Sciatic nerve (tissue), 2 donors: ENCODE measurements at places on chromosomes 2 and 18.

DNA sequence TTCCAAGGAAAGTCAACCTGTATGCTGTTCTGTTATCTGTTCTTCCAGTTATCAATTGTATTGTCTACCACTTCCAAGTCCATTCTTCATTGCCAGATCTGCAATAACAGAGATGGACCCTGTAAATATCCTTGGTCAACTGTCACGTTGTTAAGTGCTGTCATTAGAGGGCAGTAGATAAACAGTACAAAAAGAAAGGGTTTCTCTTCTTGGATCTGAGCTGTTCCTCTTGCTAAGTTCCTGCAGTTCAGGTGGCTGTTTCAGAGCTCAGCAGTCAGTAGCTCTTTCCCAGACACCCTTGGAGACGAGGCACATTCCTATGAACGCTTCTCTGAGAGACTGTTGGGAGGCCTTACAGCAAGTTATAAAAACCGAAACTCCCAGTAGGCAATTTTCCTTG, 957.1 kb upstream of the CHAC2 start:
- no peak for DNase-seq

DNA sequence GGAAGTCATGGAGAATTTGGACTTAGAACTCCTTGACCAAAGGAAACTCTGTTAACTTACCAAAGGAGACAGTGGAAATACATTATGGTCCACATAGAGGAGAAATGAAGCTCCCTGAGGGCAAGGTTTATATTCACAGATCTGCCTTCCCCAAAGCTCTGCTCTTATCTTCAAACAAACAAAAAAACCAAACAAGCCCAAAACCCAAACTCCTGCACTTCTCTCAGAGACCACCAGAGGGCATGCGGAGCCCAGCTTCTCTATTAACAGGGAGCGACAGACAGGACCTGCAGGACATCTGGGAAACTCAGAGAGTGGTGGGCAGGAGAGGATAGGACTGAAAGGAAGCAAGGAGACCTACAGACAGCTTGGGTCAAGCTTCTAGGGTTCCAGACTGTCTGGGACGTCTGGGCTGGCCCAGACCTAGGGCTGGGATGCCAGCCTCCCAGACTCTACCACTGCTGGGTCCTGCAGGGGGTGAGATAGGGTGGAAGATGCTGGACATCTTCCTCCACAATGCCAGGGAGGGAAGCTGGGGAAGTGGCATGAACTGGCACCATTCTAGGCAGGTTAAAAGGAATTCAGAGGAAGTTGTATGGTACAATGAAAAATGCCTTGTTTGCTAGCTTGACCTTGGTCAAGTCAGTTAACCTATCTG, 4.0 kb upstream of the WNT10A start:
- DNase-seq, result peak; percentile 81

DNA sequence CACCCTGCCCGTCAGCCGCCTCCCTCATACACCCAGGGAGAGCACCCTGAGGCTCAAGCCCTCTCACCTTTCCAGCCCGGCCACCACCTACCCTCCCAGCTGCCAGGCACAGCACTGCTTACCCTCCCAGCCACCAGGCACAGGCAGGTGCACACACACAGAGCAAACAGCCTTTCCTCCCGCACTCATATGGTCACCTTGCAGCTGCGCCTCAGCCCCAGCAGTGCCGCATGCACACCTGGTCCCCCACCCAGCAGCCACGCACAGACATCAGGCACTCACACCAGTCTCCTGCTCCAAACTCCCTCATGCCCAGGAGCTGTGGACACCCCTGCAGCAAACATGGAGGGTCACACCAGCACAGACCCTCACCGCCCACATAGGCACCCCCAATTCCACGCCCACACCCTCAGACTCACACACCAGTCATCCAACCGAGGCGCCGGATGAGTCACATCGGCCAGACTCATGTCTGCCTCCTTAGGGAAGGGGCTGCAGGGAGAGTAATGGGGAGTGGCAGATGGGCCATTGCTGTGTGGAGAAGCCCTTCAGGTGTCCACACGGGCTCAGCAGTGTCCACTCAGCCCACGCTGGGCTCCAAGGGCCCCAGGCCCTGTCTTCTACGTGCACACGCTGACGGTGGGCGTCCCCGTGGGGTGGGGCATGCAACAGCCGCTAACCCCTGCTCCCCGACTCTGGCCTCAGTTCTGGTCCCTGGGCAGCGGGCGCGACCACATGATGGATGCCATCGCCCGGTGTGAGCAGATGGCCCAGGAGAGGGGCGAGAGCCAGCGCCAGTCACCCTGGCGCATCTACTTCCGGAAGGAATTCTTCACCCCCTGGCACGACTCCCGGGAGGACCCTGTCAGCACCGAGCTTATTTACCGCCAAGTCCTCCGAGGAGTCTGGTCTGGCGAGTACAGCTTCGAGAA, 22.3 kb upstream of the GPR17 start:
- peak; percentile 34 for DNase-seq

GRCh38 chr2:162123806-162124758, 28.0 kb downstream of the GCG start:
- no peak for DNase-seq

DNA sequence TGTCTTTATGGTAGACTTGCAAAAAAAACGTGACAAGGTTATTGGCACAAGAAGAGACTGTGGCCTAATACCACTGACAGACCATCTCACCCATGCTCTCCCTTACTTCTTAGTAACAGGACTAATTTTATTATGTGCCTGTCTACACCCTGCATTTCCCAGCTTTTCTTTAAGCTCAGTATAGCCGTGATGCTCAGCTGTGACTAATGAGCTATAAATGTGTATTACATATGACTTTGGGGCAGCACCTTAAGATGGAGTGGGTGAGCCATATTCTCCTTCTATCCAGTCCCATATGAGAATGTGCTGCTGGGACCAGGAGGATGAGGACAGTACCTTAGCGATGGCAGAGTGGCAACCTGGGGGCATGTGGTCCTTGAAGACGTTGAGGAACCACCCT, 293.5 kb downstream of the RNF144A start:
- no peak for DNase-seq

- no peak for DNase-seq
Observed at GRCh38 chr2:79432731-79433146, 80.1 kb upstream of the CTNNA2 start.

- no peak for DNase-seq
Observed at GRCh38 chr2:40397765-40398164, 54.1 kb downstream of the SLC8A1 start.

GRCh38 chr2:121617042-121617599, 32.1 kb downstream of the CLASP1 start:
- DNase-seq, result no peak

- no peak for DNase-seq
Observed at GRCh38 chr2:148259674-148260073, 238.8 kb downstream of the MBD5 start.

GRCh38 chr2:208062113-208062512, 36.8 kb upstream of the PLEKHM3 start:
- no peak for DNase-seq

GRCh38 chr2:192007581-192008228, 160.8 kb upstream of the CAVIN2 start:
- DNase-seq, result no peak

DNA sequence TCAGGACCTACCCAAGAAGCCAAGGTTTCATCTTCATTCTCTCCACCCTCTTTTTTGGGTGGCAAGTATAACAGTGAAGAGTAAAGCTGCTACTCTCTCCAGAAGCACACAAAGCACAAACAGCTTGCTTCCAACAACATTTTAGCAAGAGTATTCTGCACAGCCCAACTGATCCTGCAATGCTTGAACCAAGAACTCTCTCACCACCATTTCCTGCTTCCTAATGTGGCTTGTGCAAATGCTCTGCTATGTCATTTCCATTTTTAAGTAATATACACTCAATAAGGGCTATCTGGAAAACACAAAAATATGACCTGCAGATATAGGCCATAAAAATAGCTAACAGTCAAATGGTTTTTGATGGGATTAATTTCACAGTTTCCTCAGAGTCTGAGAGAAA, 24.1 kb upstream of the IHH start:
- no peak for DNase-seq

DNA sequence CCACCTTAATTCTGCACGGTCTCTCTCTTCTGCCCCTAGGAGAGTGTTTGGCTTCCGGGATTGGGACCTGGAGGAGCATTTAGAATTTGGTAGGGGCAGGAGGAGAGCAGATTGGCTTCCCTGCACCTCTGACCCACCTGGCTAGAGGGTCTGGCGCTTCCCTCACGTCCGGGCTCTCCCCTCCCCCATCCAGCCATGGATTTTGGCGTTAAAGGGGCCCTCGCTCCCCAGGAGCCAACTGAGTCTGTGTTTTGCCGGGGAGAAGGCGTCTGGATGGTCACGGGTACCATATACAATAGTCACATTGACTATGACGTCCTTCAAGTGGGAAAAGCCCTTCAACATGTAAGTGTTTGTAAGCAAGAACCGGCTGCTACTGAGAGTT, 6.6 kb downstream of the HOXD3 start:
- no peak for DNase-seq

DNA sequence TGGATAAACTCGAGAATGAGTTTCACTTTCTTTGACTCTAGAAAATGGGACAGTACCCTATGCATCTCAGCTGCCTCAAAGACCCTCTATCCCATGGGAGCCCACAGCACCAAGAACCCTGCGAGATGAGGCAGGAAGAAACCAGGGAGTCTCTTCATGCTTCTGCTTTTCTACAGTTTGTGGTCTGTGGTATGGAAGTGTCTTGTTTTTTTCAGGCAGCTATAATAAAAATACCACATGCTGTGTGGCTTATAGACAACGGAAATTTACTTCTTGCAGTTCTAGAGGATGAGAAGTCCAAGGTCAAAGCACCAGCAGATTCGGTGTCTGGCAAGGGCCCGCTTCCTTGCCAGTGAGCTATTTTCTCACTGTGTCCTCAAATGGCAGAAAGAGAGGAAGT, 257.9 kb downstream of the SUCLG1 start:
- no peak for DNase-seq

DNA sequence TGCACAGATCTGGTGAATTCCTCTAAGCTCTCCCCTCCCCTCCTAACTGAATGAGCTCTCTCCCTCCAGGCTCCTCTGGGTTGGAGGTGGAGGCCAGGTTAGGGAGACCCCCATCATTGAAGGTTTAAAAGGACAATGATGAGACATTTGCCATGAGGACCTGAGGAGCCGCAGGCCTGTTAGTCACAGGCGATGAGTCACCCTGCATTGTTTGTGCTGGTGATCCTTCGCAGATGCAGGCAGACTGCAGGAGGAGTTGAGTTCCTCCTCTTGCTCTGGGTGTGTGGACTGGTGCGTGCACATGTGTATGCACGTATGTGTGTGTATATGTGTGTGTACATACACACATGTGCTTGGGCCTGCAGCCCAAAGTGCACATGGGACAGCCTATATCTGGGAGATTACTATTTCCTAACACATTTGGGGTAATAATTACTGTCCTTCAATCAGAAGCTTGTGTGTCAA, 42.0 kb downstream of the MCFD2 start:
- DNase-seq, result peak; percentile 75

- DNase-seq, result no peak
Observed at GRCh38 chr2:208643145-208643544, 236.6 kb downstream of the PTH2R start.

DNA sequence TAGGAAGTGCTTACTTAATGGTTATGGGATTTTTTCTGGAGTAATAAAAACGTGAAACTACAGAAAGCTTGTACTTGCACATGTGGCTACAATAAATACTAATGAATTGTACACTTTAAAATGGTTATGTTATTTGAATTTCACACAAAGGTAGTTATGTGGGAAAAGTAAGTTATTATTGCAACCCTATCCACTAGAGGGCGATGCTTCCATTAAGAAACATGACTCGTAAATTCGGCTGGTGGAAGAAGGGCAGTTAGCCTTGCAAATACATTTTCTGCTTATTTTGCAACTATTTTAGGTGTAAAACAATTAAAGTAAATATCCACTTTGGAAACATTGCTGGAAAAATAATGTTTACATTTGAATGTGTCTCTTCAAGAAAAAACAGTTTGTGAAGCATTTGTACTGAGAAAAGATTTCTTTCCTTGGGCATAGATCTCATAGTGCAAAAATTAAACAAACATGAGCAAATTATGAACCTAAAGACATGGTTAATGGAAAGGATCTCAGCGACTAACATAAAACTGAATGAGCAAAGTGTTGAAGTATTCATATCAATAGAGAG, 68.1 kb upstream of the CSRNP3 start:
- DNase-seq, result no peak

GRCh38 chr2:128612628-128613027, 294.0 kb upstream of the HS6ST1 start:
- DNase-seq, result no peak
